ENCODE measurements at places on chromosomes 1 and 21.

DNA sequence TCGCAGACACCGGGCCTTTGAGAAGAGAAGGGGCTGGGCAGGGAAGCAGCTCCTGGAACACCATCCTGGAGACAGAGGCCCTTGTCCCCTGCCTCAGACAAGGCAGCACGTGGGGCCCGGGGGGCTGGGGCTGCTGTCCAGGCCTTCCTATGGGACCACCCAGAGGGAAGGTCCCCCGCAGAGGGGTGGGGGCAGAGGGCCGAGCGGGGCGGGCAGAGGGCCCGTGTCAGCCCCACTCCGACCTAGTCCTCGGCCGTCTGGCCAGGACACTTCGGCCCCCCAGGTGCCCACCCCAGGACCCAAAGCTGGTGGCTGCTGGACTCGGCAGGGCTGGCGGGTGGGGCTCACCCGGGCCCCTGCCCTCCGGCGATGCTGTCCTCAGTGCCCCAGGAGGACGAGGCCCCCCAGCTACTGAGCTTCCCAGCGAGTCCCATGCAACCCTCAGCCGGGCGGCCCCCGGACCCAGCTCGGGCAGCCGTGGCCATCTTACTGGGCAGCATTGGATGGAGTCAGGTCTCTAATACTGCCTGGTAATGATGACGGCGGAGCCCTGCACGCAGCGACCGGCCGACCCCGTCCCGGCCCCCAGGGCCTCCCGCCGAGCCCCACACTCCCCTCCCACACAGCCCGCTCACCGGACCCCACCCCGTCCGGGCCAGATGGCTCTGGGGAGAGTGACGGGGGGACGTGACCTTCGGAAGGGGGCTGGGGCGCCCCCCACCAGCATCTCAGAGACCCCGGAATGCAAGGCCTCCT, 6.9 kb upstream of the TTLL10 start:
- DNase-seq = no peak

DNA sequence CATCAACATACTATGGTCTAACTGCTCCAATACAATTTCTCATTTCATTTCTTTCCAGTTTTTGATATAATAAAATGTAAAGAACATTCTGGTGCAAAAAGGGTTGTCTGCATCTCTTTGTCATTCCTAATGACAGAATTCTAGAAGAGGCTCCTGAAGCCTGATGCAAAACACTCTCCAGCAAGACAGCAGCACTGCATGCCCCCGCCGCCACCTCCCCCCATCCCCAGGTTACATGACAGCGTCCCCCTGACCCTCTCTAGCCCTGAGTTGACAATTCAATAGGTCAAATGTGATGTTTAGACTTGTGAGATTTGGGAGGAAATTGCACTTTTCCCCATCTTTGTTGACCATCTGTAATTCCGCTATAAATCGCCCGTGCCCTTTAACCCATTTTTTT, 64.6 kb upstream of the C1orf21 start:
- no peak for DNase-seq

DNA sequence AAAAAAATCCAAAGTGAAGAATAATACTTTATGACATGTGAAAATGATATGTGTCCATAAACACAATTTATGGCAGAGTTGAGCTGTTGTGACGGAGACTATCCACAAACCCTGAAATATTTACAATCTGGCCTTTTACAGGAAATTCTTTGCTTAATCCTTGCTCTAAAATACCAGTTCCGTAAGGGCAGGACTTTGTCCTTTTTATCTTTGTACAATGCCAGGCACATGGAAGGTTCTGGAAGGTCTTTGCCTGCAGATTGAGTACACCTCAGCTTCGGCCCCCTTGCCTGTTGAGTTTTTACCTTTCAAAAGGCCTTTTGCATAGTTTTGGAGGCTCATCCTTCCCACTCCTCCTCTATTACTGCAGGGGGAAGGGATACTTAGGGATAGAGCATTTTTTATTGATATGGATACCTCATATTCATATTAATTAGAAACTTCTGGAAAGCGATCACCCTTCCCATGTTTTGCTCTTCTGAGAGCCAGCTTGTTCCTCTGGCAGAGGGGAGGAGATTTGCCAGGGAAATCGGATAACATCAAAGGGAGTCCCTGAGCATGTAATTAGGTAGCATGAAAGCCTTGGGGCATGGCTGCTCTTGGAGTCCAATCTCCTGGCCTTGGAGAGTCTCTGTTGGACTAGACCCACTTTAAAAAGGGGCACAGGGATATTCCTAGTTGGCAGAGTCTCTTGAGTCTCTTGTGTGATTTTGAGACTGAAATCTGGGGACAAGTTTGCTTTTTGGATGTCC, 217.1 kb downstream of the KCNJ6 start:
- DNase-seq = no peak

GRCh38 chr1:8746554-8746953, 70.9 kb downstream of the RERE start:
- no peak for DNase-seq

DNA sequence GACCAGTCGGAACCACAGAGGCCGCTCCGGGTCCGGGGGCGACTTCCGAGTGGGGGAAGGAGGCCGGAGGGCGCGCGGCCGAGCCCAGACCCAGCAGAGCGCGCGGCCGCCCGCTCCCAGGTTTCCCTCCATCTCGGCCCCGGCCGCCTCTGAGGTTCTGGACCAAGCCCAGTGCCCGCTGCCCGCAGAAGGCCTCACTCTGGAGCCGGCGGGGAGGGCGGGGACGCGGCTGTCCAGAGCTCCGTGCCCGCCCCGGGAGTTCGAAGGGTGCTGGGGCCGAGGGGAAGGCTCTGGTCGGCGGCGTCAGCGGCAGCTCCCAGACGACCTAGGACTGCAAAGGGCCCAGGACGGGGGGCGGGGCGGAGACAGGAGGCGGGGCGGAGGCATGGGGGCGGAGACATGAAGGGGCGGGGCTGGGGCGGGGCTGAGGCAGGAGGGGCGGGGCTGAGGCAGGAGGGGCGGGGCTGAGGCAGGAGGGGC, 48.0 kb upstream of the SLC19A1 start:
- no peak for DNase-seq

- no peak for DNase-seq
Measured at GRCh38 chr1:186043296-186043695, 309.1 kb downstream of the HMCN1 start.

DNA sequence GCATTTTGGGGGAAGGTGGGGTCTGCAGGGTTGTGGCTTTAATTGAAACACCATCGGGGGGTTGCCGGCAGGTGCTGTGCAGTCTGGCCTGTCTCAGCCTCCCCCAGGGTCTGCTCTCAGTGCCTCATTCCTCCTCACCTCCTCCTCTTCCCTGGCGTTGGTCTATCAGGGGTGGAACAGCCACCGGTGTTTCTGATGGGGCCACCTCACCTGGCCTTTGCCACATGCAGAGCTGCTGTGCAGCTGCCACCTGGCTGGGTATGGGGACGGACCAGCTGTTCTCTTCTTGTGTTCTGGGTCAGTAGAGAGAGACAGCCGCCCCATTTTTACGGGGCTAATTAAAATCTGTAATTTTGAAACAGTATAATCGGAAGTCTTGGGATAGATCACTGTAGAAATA, 53.9 kb downstream of the SPSB1 start:
- DNase-seq = no peak

- no peak for DNase-seq
Measured at GRCh38 chr1:232369451-232370296, 260.3 kb downstream of the SIPA1L2 start.

DNA sequence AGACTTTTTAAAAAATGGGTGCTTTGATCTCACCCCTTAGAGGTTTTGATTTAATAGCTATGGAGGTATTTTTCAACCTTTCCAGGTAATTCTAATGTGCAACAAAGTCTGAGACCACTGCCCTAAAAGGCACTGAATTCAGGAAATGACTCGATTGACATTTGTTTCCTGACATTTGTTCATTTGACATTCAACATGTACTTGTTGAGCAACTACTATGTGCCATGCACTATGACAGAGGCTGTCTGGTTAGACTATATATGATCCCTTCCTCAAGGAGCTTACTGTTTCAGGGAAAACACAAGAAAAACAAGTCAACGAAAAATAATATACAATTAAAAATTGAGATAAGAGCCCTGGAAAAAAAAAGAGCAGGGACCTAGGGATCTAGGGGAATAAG, 25.6 kb upstream of the AVPR1B start:
- DNase-seq = no peak

- DNase-seq = no peak
Measured at GRCh38 chr1:81803431-81804110, 2.8 kb downstream of the ADGRL2 start.

- DNase-seq = no peak
Measured at GRCh38 chr1:24544239-24544638, 11.6 kb upstream of the NCMAP start.

DNA sequence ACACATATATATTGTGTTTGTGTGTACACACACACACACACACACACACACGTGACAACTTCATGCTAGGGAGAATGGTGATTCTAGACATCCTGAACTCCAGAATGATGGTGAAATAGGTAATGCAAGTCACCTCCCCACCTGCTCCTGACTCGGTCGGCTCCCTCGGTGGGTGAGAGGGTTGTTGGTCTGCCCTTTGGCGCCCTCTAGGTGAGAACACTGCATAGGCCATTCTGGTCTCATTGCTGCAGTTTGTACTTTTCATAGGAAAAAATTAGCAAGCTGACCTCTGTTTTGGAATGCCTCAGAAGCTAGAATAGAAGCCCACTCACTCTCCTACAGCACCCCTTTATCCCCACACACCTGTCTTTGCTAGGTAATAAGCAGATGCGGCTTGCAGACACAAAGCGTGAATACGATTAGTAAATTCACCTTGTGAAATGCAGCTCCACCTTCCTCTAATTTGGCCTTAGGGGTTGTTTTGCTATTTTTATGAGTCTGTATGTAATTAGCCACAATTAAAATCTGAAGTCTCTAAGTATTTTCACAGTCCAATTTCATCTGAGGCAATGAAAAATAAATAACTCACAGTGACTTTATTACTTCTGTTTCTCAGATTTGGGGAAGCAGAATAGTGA, 130.0 kb upstream of the KCNJ15 start:
- DNase-seq = no peak

DNA sequence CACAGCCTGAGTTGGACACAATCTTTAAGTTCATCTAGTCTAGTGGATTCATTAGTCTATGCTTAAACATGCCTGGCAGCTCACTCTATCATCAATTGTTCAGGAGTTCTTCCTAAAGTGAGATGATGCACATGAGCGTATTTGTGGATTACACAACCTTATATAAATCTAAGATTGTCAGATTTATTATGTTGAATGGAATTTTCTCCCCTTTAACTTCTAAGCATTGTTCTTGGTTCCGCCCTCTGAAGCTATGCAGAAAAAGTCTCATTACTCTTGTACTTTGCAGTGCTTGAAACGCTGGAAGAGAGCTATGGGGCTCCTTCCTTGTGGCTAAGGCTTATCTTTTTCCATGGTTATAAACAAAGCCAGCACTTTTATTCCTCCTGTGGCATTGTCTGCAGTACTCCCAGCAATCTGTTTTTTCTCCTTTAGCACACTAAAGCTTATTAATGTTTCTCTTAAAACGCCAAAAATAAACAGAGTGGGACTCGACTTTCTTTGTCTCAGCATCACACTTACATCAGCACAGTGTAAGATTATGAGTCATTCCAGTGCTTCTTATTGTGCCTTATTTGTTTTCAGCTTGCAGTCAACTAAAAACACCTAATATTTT, 316.8 kb upstream of the CAMK1G start:
- DNase-seq = no peak

GRCh38 chr1:203675596-203676347, 49.1 kb downstream of the ATP2B4 start:
- no peak for DNase-seq

DNA sequence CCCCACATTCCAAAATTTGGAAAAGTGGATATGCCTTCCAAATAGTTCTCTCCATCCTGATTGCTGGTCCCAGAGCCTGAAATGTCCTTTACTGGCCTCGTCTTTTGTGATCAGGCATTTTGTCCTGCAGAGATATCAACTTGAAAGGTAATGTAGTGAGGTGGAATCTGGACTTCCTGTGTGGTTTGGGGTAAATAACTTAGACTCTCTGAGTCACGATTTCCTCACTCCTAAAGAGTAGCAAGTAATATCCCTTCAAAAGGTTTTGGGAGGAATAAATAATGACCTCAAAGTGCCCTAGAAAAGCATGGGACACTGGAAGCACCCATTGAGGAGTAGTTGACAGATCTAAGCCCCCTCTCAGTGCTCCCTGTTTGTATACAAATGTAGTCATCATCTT, 426.6 kb downstream of the OMA1 start:
- DNase-seq = no peak

DNA sequence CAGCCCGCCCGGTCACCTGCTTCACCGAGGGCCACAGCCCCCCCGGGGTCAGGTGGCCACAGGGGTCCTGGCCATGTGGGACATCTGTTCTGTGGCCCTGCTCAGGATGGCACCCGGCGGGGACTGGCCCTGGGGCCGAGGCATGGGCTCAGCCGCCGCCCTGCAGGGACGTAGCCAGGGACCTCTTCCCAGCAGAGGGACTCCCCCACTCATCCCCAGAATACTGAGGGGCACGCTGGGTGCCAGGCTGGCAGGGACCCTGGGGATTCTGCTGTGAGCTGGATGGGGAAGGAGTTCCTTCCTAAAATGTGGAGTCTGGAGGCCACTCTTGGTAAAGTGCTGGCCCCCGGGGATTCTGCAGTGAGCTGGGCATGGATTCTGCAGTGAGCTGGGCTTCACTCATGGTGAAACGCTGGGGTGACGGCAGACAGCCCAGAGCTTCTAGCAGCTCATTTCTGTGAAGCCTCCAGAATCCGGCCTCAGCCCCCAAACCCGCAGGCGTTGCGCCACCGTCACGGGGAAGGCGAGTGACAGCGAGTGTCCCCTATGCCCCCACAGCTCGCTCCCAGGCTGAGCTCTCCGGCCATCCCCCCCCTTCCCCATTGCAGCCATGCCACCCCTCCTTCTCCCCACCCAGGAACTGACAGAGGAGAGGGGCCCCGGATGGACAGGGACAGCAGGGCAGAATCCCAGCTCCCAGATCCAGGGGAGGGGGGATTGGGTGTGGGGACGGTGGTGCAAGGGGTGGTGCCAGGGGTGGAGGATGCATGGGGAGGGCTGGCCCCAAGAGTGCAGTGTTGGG, 1.4 kb downstream of the ITGB2 start:
- DNase-seq = no peak

GRCh38 chr1:18470671-18471355, 9.9 kb upstream of the KLHDC7A start:
- no peak for DNase-seq

Measured in HS-27A (cell line).